ENCODE measurements at places on chromosomes 2 and 18. TPM values are rescaled to one million over a fixed set of nuclear protein-coding genes. Genes with fewer than 3 reads are reported as not detected.
A peak's percentile ranks its signal among the peaks of the same experiment; 100 is the strongest.

- no peak overlapping the region for H3K27ac ChIP-seq
- no peaks in the 10 kb centered on the region for H3K36me3 ChIP-seq
- H3K27me3 ChIP-seq = no peaks in the 10 kb centered on the region
- H3K4me3 ChIP-seq = no peak overlapping the region
- DNase-seq = no peak
Observed at GRCh38 chr2:213545481-213545880, 261.2 kb downstream of the SPAG16 start.

- no peaks in the 10 kb centered on the region for H3K27me3 ChIP-seq
- no peaks in the 10 kb centered on the region for H3K36me3 ChIP-seq
- no peak for DNase-seq
- no peak overlapping the region for H3K4me3 ChIP-seq
- no peaks in the 10 kb centered on the region for H3K4me1 ChIP-seq
- no peak overlapping the region for H3K27ac ChIP-seq
Observed at GRCh38 chr2:197669077-197669476, 6.3 kb downstream of the RFTN2 start.

DNA sequence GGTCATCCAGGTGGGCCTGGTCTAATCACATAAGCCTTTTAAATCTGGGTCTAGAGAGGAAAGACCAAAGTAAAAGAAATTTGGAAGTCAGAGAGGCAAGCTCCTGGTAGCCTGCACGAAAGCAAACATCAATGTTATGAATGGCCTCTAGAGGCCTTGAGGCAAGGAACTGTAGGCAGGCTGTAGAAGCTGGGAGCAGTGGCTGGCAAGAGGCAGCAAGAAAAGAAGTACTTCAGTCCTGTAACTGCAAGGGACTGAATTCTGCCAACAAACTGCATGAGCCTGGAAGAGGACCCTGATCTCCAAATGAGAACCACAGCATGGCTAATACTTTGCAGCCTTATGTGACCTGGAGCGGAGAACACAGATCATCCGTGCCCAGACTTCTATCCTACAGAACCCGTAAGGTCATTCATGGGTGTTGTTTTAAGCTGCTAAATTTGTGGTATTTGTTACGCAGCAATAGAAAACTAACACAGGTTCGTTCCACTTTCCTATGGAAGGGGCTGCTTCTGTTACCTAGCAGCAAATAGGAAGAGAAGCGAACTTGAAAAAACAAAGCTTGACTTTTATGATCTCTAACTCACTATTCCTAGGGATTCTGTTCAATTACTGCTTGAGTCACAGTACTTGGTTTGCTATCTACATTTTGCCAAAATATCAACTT lies 1.2 kb downstream of the IMMT start:
- no peaks in the 10 kb centered on the region for H3K36me3 ChIP-seq
- H3K27me3 ChIP-seq = no peaks in the 10 kb centered on the region
- peaks cover 26% of the 10 kb centered on the region for H3K4me1 ChIP-seq
- H3K27ac ChIP-seq = peak overlapping the region; percentile 100
- H3K4me3 ChIP-seq = peak overlapping the region; percentile 65
- no peak for DNase-seq

- no peak overlapping the region for H3K4me3 ChIP-seq
- no peak overlapping the region for H3K27ac ChIP-seq
- H3K27me3 ChIP-seq = peaks cover 5% of the 10 kb centered on the region
- no peaks in the 10 kb centered on the region for H3K36me3 ChIP-seq
- no peak for DNase-seq
- H3K4me1 ChIP-seq = no peaks in the 10 kb centered on the region
Observed at GRCh38 chr2:172976116-172976515, 99.5 kb upstream of the MAP3K20 start.

Gene CBLN2
- total RNA-seq = 0.75 TPM

Gene STARD6
- not detected for total RNA-seq

GRCh38 chr18:70640336-70640887 lies 351.6 kb downstream of the SOCS6 start:
- H3K4me3 ChIP-seq = no peak overlapping the region
- no peak overlapping the region for H3K27ac ChIP-seq
- H3K27me3 ChIP-seq = no peaks in the 10 kb centered on the region
- H3K36me3 ChIP-seq = no peaks in the 10 kb centered on the region

GRCh38 chr18:78975699-78976335 lies 3.8 kb upstream of the SALL3 start:
- H3K36me3 ChIP-seq = no peaks in the 10 kb centered on the region
- H3K27me3 ChIP-seq = peaks cover 91% of the 10 kb centered on the region
- H3K4me1 ChIP-seq = peaks cover 6% of the 10 kb centered on the region
- DNase-seq = no peak

DNA sequence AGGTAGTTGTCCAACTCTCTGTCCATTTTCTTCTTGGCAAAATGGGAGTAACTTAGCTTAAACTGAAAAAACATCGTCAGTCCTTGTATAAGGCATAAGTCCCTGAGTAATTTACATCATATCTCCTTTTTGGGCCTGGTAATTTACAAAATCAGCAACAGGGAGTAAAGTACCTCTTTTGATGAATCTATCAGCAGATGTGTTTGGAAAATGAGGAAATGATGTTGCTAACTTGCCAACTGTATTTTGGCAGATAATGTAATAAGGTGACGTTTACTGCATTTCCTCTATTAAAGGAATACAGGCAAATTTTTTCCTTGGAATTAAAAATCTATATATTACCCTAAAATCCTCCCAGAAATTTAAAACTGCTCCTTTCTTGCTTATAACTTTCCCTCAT lies 29.2 kb downstream of the ANKRD44 start:
- no peak overlapping the region for H3K27ac ChIP-seq
- DNase-seq = no peak
- no peaks in the 10 kb centered on the region for H3K36me3 ChIP-seq
- H3K4me1 ChIP-seq = peaks cover 3% of the 10 kb centered on the region
- no peak overlapping the region for H3K4me3 ChIP-seq

DNA sequence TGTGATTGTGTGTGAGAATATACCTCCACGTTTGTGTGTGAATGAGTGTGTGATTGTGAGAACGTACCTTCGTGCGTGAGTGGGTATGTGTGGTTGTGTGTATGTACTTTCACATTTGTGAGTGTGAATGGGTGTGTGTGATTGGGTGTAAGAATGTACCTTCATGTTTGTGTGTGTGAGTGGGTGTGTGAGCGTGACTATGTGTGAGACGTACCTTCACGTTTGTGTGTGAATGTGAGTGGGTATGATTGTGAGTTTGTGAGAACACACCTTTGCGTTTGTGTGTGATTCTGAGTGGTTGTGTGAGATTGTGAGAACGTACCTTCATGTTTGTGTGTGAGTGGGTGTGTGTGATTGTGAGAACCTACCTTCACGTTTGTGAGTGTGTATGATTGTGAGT lies 5.8 kb upstream of the ADCY3 start:
- H3K27me3 ChIP-seq = no peaks in the 10 kb centered on the region
- peaks cover 3% of the 10 kb centered on the region for H3K4me1 ChIP-seq

Gene VSNL1
- 1.1 TPM for total RNA-seq

- H3K27me3 ChIP-seq = no peaks in the 10 kb centered on the region
- no peak overlapping the region for H3K27ac ChIP-seq
- no peak overlapping the region for H3K4me3 ChIP-seq
- DNase-seq = peak; percentile 10
- no peaks in the 10 kb centered on the region for H3K36me3 ChIP-seq
Observed at GRCh38 chr2:103959174-103960128, 894.5 kb upstream of the POU3F3 start.

DNA sequence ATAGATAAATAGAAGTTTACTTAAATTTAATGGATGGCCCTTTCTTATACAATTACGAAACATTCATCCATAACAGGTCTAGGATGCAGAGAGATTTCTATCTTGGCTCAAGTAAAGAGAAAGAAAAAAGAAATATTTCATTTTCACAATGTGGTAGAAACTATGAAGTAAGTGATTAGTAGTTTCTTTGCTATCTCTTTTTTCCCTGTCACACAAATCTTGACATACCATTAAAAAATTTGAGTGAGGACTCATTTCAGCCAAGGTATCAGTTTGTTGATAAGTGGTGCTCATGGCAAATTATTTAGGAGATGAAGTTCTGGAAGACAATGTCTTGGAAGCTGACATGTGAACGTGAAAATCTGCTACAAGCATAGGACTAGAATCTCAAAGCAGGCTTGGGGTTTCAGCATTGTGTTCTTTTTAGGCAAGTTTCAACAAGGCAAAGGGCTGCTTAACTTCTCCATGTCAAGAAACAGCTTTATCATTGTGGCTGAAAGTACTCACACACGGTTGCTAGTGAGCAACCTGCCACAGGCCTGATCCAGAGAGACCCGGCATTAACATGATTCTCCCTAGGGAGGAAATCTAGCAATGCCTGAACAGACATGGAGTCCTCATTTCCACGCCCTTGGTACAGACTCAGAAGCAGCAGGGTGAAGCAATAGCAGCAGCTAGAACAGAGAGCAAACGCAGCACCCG lies 414.6 kb downstream of the DLGAP1 start:
- no peak for DNase-seq
- H3K36me3 ChIP-seq = no peaks in the 10 kb centered on the region
- H3K27me3 ChIP-seq = no peaks in the 10 kb centered on the region
- H3K4me1 ChIP-seq = no peaks in the 10 kb centered on the region
- no peak overlapping the region for H3K4me3 ChIP-seq

Gene SLC40A1
- total RNA-seq = 26.3 TPM

- no peak overlapping the region for H3K27ac ChIP-seq
- peaks cover 10% of the 10 kb centered on the region for H3K4me1 ChIP-seq
- no peak overlapping the region for H3K4me3 ChIP-seq
- no peaks in the 10 kb centered on the region for H3K27me3 ChIP-seq
- no peak for DNase-seq
Observed at GRCh38 chr2:128439791-128440665, 121.4 kb upstream of the HS6ST1 start.

Gene TCF7L1
- 0.75 TPM for total RNA-seq

- H3K4me3 ChIP-seq = no peak overlapping the region
- H3K27me3 ChIP-seq = no peaks in the 10 kb centered on the region
- no peak for DNase-seq
- no peak overlapping the region for H3K27ac ChIP-seq
Observed at GRCh38 chr2:74004212-74005182, 19.8 kb downstream of the TET3 start.

Gene POMC
- 7.9 TPM for total RNA-seq

GRCh38 chr2:216495656-216496055 lies 3.0 kb upstream of the RPL37A start:
- H3K27me3 ChIP-seq = no peaks in the 10 kb centered on the region
- peaks cover 23% of the 10 kb centered on the region for H3K4me1 ChIP-seq
- no peak overlapping the region for H3K27ac ChIP-seq
- H3K36me3 ChIP-seq = peaks cover 4% of the 10 kb centered on the region
- DNase-seq = no peak

DNA sequence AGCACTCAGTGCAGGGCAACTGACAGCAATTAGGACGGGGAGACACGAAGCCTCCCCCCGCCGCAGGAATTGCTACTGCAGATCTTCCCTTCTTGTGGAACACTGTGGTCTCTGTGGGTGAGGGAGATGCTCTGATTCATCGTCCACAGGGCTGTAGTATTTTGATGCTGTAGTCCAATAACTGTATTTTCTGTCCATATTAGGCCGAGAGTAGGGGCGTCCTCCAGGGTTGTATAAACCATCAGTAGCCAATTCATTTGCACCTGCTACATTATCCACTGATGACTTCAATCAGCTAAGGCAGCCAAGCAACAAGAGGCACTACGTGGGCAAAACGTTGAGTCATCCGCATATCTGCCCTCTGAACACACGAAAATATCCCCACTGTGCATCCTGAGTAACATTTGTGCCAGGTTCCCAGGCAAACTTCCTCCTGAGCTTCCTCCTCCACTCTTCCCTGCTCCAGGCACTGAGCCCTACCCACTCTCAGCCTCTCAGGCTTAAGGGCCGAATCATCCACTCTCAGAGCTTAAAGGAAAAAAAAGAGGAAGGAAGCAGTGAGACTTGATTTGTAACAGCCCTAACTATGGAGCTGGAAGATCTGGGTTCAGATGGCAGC lies 62.1 kb downstream of the LBH start:
- no peak overlapping the region for H3K4me3 ChIP-seq
- H3K27me3 ChIP-seq = no peaks in the 10 kb centered on the region
- DNase-seq = no peak
- peak overlapping the region; percentile 3 for H3K27ac ChIP-seq

Gene KCNG2
- total RNA-seq = not detected

- H3K4me3 ChIP-seq = peak overlapping the region; percentile 77
- no peak for DNase-seq
- H3K27ac ChIP-seq = peak overlapping the region; percentile 95
- H3K4me1 ChIP-seq = no peaks in the 10 kb centered on the region
Observed at GRCh38 chr2:164839914-164840457, 1.6 kb downstream of the COBLL1 start.

- no peak overlapping the region for H3K27ac ChIP-seq
- H3K4me1 ChIP-seq = no peaks in the 10 kb centered on the region
- no peak for DNase-seq
- H3K27me3 ChIP-seq = no peaks in the 10 kb centered on the region
Observed at GRCh38 chr2:21821672-21822227, 698.0 kb downstream of the TDRD15 start.

DNA sequence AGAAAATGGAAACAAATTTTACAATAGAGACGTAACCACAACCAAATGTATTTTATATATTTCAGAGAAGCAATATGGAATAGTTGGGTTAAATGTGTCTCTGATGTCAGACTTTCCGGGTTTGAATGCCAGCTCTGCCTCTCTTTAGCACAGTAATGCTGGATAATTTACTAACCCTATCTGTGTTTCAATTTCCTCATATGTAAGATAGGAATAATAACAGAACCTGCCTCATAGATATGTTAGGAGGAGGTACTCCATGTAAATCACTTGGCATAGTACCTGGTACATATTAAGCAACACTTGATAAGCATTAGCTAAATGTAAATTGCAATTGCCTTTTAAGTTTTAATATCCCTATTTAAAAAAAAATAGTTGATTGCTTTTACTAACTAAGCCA lies 231.3 kb upstream of the ZC3H15 start:
- no peak for DNase-seq
- H3K36me3 ChIP-seq = no peaks in the 10 kb centered on the region
- H3K27me3 ChIP-seq = no peaks in the 10 kb centered on the region
- H3K27ac ChIP-seq = no peak overlapping the region
- H3K4me1 ChIP-seq = no peaks in the 10 kb centered on the region

DNA sequence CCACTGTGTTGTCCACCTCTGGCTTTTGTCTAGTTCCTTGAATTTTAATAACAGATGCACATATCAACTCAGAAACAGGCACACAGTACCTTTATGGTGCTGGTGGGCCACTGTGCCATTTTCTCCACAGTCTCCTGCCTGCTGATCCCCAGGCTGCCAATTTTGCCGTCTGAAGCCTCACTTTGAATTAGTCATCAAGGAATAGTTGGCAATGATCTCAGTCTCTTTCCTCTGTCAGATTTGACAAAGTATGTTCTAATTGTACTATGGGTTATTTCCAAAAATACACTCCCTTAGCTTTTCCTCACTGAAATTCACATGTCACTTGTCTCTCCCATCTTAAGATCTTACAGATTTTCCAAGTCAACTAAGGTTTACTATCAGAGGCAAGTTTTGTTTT lies 140.7 kb downstream of the ZNF516 start:
- H3K4me1 ChIP-seq = peaks cover 2% of the 10 kb centered on the region
- no peak for DNase-seq
- H3K4me3 ChIP-seq = no peak overlapping the region
- H3K27ac ChIP-seq = no peak overlapping the region
- no peaks in the 10 kb centered on the region for H3K36me3 ChIP-seq
